ENCODE measurements at places on chromosomes 5 and 9.

GRCh38 chr9:12798066-12798770 is 23.4 kb downstream of the LURAP1L start:
- H3K4me1 ChIP-seq: peaks cover 16% of the 10 kb centered on the region
- no peak overlapping the region for H3K4me3 ChIP-seq
- DNase-seq: no peak
- no peaks in the 10 kb centered on the region for H3K27me3 ChIP-seq
- H3K27ac ChIP-seq: no peak overlapping the region

DNA sequence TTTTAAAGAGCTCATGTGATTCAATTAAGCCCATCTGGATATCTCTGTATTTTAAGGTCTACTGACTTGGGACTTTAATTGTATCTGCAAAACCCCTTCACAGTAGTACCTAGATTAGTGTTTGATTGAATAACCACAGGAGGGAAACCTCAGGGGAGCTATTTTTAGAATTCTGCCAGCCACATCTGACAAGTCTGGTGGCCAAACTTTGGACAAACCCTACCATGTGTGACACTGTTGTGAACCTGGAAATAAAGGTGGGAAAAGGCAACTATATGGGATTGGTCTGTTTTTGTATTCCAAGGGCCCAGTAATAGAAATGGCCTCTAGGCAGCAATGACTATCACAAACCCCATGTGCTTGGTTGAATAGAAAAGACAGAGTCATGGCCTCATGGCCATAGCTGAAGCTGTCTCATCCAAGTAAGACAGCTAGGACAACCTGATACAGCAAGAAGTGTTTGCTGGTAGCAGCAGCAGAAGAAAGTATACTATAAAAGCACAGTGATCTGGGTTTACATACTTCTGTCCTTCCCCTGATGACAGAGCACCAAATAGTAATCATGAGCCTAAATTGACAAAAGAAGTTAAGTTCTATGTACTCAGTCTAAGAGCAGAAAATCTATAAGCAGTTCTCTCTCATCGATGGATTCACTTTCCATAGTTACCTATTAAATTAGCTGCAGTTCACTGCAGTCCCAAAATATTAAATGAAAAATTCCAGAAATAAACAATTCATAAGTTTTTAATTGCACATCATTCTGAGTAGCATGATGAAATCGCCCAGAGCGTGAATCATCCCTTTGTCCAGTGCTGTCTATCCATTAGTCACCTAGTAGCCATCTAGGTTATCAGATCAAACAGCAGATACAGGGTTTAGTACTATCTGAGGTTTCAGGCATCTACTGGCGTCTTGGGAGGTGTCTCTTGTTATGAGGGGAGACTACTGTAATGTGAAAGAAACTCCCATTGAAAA is 189.8 kb downstream of the ARHGAP26 start:
- no peak for DNase-seq
- no peaks in the 10 kb centered on the region for H3K4me1 ChIP-seq
- H3K36me3 ChIP-seq: no peaks in the 10 kb centered on the region
- H3K27me3 ChIP-seq: no peaks in the 10 kb centered on the region

- no peak for DNase-seq
- H3K4me3 ChIP-seq: no peak overlapping the region
- no peaks in the 10 kb centered on the region for H3K36me3 ChIP-seq
- H3K27ac ChIP-seq: no peak overlapping the region
- no peaks in the 10 kb centered on the region for H3K4me1 ChIP-seq
- H3K27me3 ChIP-seq: no peaks in the 10 kb centered on the region
Measured at GRCh38 chr5:10584714-10585517, 21.0 kb downstream of the ANKRD33B start.

GRCh38 chr5:153952893-153953292 is 85.8 kb downstream of the FAM114A2 start:
- H3K36me3 ChIP-seq: no peaks in the 10 kb centered on the region
- H3K27ac ChIP-seq: no peak overlapping the region
- no peak for DNase-seq
- H3K4me3 ChIP-seq: no peak overlapping the region
- no peaks in the 10 kb centered on the region for H3K4me1 ChIP-seq
- no peaks in the 10 kb centered on the region for H3K27me3 ChIP-seq

- H3K27ac ChIP-seq: no peak overlapping the region
- H3K27me3 ChIP-seq: no peaks in the 10 kb centered on the region
- H3K36me3 ChIP-seq: no peaks in the 10 kb centered on the region
- H3K4me1 ChIP-seq: no peaks in the 10 kb centered on the region
- H3K4me3 ChIP-seq: no peak overlapping the region
Measured at GRCh38 chr5:118548761-118549720, 439.3 kb downstream of the DTWD2 start.

GRCh38 chr5:61333321-61333953 is 1.4 kb downstream of the ZSWIM6 start:
- H3K4me3 ChIP-seq: peak overlapping the region; percentile 91
- no peaks in the 10 kb centered on the region for H3K27me3 ChIP-seq
- peak; percentile 80 for DNase-seq
- H3K4me1 ChIP-seq: peaks cover 34% of the 10 kb centered on the region

DNA sequence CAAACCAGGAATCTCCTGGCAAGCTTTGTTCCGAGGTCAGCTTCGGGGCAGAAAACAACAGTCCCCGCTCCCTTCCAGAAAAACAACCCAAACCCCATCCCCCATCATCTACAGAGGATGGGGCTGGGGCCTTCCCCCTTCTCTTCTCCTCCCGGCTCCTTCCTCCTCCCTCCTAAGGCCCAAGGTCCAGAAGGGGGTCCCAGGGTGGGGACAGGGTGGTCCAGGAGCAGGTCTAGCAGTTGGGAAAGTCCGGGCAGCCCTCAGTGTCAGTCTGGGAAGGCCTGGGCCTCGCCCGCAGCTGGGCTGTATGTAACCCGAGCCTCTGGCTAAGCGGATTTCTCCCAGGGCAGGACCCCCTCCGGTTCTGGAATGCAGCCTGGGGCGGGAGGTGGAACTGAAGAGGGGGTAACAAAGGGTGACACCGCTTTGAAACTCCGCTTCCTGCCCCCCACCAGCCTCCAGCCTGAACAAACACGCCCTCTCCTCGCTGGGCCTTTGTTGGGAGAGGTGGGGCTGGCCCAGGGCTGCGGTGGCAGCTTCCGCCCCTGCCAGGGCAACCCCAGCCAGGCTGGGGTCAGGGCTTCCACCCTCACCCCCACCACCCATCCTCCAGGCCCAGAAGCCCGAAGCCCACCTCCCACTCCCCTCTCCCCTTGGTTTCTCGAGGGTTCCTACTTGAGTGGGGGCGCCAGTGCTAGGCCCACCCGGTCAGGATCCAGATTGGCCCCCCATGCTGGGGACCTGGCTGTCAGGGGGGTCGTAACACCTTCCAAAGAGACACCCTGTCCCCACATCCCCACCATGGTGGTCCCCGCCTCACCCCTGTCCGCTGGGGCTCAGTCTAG is 63.5 kb downstream of the C9orf50 start:
- no peak overlapping the region for H3K4me3 ChIP-seq
- DNase-seq: no peak
- H3K27me3 ChIP-seq: no peaks in the 10 kb centered on the region
- peaks cover 6% of the 10 kb centered on the region for H3K4me1 ChIP-seq
- no peak overlapping the region for H3K27ac ChIP-seq

GRCh38 chr9:127452691-127453090 is 1.4 kb downstream of the LRSAM1 start:
- H3K4me3 ChIP-seq: peak overlapping the region; percentile 81
- H3K27me3 ChIP-seq: no peaks in the 10 kb centered on the region
- peaks cover 39% of the 10 kb centered on the region for H3K36me3 ChIP-seq
- DNase-seq: peak; percentile 57
- peaks cover 44% of the 10 kb centered on the region for H3K4me1 ChIP-seq
- H3K27ac ChIP-seq: peak overlapping the region; percentile 92

DNA sequence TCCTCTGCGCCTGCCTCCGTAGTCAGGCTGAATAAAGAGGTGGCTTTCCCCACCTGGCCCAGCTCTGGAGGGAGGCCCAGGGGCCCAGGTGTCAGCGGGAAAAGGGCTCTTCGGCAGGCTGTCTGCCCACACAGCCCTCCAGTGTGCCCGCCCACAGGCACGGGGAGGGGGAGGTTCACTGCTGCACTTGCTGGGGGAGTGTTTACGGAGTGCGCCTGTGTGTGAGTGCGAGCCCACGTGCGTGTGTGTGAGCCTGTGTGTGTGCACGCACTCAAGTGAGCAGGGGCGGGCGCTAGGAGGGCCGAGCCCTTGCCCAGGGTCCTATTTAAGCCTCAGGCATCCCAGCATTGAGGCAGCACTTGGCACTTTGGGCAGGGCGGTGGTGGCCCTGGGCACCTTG is 10.9 kb downstream of the DNLZ start:
- H3K4me3 ChIP-seq: no peak overlapping the region
- peaks cover 19% of the 10 kb centered on the region for H3K4me1 ChIP-seq
- H3K27ac ChIP-seq: no peak overlapping the region
- H3K27me3 ChIP-seq: no peaks in the 10 kb centered on the region
- peaks cover 7% of the 10 kb centered on the region for H3K36me3 ChIP-seq
- DNase-seq: peak; percentile 68
